ENCODE measurements at places on chromosomes 5 and 9.
A peak's percentile ranks its signal among the peaks of the same experiment; 100 is the strongest.

GRCh38 chr9:17486396-17486795 lies 92.5 kb upstream of the SH3GL2 start:
- no peak for DNase-seq

- DNase-seq, result no peak
These were observed 40.5 kb upstream of the SH3PXD2B start for GRCh38 chr5:172494630-172495505.

GRCh38 chr9:97602430-97602829 lies 30.7 kb downstream of the TSTD2 start:
- DNase-seq, result no peak

GRCh38 chr5:167993771-167994170 lies 297.7 kb upstream of the WWC1 start:
- no peak for DNase-seq

DNA sequence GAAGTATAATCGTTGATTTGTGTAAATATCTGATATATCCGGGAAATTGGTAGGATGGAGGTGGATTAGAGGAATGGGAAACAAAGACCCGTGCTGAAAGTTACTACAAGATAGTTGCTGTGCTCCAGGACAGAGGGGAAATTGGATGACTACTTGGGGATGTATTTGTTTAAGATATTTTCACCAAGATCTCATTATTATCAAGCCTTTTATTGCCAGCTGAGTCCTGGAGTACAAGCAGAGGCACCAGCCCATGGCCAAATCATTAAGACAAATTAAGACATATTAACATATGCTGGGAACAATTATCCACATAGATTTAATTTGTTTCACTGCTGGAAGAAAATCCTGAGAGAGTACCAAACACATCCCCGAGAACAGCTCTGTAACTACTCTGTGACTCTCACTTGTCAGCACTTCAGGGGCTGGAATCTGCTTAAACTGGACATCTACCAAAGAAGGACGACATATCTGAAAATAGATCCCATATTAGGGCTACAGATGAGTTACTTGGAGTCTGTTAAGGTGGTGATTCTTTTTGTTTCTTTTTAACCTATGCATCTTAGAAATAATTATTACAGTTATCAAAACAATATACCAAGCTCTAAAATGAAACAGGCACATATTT lies 68.2 kb downstream of the SLC1A1 start:
- no peak for DNase-seq

GRCh38 chr5:39941416-39941815 lies 516.6 kb upstream of the DAB2 start:
- DNase-seq, result no peak

GRCh38 chr5:109739741-109740728 lies 50.3 kb downstream of the MAN2A1 start:
- DNase-seq, result no peak

DNA sequence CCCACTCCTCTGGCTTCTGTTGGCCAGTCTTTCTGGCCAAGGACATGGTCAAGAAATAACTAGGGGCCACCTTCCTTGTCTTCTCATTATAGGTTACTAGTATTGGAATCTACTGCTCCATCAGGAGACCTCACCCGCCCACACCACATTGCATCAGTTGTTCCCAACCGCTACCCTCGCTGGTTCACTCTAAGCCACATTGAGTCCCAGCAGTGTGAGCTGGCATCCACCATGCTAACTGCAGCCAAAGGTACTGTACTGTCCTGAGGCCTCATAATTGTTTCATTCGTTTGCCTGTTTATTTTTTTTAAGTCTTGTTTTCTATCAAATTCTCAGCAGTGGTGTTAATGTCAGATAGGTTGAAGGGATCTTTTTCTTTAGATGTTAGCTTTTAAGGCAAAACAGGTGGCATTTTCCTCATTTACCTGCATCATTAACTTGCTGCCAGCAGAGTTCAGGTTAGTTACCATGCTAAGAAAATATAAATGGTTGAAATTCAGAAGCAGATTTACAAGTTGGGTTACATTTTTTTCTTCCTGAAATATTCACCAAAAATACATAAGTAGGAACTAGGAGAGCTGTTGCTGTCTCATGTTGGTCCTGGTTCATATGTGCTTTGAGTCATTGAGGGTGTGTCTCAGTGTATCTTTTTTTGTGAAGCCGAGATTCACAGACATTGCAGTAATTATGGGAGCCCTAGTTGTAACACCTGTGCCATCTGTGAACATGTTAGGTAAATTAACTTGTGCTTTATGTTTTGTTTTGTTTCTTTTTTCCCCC lies 206.9 kb downstream of the ZSWIM6 start:
- DNase-seq, result no peak

DNA sequence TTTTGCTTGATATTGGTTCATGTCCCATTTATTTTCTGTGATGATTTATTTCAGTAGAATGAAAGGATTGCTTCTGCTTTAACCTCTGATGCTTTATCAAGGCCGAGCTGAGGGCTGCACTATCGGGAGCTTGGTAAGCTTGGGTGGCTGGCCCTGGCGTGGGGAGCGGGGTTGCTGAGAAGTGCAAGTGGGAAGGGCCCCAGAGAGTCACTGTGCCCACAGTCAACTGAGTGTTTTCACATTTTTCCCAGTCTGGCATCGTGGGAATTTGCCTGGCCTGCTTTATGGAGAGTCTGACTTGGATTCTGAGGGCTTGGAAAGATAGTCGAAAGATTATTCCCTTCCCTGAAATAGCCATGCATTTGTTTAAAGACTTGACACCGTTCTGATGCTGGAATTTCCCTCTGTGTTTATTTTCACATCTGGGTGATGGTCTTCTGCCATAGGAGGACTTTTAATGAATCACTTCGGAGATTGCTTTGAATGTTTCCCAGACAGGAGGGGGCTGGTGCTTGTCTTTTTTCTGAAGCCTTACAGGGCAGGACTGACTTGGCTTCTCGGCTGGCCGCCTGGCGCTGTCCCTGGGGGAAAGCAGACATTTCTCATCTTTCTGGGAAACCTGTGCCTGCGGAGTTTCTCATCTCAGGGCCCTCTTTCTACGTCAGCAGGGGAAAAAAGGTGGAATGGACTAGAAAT lies 139.0 kb downstream of the BOD1 start:
- no peak for DNase-seq

DNA sequence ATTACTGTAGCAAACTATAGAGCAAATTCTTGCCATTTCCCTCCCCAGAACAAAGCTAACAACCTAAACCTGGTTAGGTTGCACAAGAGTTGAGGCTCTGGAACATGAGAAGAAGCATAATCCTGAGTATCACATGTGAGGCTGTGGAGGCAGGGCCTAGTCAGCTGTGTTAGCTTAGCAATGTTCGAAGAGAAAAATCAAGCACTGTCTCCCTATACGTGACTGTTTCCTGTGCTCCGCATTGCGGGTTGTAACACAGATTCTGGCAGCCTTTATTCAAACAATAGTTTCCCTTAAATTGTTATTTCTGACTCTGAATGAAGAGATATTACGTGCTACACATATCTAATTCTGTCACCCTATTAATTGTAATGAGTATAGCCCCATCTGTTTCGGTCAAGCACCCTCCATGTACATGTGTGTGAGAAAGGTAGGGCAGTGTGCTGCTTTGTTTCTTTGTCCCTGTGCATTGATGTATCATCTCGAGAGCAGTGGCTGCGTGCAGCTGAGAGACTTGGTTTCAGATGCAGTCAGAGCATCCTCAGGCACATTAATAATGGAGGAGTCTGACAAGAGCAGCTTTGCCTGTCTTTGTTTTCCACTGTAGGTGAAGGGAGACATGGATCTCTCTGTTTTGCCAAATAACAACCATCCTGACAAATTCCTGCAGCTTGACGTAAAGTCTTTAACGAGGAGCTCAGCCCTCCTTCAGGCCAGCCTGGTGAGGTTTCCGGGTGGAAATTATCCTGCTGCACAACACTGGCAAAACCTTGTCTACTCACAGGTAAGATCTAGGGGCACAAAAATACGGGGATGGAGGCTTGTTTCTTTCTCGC lies at the start of gene MINAR2:
Gene MINAR2, plus strand, starts transcription at position 523 of the 836 bp plus-strand sequence. Its CDS starts 97 bp downstream, at position 620.
- DNase-seq, result no peak

DNA sequence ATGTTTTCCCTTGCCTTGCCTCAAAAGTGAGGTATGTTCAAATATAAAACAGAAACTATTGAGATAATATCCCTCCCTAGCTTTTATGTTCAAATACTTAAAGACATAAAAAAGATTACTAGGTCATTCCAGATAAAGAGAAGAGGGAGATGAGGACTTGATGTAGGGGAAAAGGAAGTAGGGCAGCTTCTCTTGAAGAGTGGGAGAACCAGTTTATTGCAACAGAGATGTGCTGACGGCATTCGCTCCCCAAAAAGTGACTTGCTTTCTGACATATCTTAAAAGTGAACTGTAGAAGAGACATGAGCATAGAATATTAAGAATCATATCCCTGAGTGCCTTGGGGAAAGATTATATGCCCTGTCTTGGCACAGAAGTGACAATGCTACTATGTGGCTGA lies 330.2 kb upstream of the NREP start:
- no peak for DNase-seq

GRCh38 chr9:33414268-33414667 lies 11.9 kb upstream of the AQP7 start:
- DNase-seq, result peak; percentile 44

- no peak for DNase-seq
These were observed 885 bp upstream of the TMEM252 start for GRCh38 chr9:68541568-68541967.

GRCh38 chr9:136525841-136526499 lies 19.9 kb downstream of the NOTCH1 start:
- no peak for DNase-seq

DNA sequence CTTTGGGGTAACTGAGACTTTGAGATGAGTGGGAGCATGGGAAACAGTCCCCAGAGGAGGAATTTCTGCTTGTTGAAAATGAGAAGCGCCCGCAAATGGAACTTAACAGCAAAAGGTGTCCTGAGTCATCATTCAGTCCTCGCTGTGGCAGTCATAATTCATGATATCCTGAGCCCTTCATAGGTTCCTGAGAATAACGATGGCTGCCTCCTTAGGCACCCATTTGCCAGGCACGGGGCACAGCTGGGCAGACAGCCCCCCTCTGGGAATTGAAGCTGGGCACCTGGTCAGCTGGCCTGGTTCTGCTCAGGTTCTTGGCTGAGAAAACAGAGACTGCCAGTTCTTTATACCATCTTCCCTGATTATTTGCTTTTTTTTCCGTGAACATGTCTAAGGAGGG lies 69.8 kb upstream of the EGFLAM start:
- DNase-seq, result no peak

- peak; percentile 3 for DNase-seq
These were observed 1.4 kb upstream of the PPP2CA start for GRCh38 chr5:134227259-134227658.

- no peak for DNase-seq
These were observed 51.7 kb downstream of the ZNF474 start for GRCh38 chr5:122180863-122181548.

GRCh38 chr5:60776343-60776742 lies 67.7 kb downstream of the ELOVL7 start:
- DNase-seq, result no peak

DNA sequence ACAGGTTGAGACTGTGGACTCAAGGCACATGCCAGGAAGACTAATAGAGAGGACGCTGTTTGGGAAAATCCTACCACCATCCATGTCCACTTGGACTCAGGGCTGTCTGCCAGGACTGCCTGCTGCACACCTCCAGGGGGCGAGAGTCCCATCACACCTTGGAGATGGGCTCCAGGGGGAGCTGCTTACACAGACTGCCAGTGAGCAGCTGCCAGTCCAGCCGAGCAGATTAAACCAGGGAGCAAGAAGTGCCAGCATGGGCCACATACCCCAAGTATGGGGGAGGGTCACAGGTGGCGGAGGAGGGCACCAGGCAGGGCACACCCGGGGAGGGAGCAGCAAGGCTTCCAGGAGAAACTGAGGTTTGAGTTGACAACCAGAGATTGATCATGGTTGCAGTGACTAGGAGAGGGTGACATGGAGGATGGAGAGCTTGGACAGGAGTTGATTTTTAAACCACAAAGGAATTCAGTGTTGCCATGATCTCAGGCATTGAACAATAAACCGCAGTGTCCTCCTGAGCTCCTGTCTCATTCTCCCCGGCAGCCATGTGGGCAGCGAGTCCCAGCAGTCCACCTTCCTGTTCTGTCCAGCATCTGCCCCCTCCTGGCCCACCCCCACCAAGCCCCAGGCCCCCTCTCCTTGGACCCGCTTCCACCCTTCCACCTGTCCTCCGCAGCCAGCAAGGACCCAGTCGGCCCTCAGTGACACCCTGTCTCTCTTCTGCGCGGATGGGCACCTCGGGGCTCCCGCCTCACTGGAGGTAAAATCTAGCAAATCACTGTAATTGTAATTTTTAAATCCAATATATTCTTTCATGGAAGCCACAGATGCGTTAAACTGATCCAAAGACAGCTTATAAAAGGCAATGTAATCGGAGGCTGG lies 3.1 kb upstream of the VAV2 start:
- DNase-seq, result no peak

DNA sequence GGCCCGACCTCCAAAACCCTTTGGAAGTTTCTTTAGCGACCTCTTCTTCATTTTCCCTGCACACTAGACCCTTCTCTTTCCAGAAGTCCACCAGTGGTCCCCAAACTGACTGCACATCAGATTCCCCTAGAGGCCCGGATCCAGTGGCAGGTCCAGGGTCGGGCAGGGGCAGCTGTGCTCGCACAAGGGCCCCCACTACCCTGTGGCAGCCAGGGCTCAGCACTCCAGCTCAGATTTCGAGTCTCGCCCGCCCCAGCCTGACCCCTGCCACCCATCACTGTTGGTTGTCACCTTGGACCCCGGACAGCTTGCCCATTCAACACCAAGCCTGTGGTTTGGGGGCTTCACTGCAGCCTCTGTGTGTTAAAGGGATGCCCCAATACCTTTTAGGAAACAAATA lies 7.8 kb upstream of the ZDHHC12 start:
- DNase-seq, result no peak

DNA sequence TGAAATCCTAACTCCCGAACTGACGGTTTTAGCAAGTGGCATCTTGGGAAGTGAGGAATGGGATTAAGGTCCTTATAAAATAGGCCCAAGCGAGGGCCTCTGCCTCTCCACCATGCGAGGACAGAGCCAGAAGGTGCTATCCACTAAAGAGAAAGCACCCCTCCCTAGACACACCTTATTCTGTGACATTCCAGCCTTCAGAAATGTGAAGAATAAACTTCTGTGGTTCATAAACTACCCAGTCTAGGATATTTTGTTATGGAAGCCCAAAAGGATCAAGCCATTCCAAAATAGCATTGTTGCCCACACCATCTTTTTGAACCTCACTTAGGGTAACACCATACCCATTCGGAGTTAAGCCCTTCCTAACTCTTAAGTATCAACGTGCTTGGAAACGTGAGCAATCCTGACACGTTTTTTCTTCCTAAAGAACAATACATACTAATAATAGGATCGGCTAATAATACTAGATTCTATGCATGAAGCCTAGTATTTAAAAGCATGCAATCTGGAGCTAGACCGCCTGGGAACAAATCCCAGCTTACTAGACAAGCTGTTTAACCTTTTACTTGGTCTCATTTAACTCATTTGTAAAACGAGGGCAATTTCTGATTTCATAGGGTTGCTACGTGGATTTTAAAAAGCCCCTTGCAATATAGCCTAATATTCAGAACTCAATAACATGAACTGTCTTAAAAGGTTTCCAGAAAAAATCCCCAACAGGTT lies 1.1 kb upstream of the SMC2 start:
- DNase-seq, result no peak

DNA sequence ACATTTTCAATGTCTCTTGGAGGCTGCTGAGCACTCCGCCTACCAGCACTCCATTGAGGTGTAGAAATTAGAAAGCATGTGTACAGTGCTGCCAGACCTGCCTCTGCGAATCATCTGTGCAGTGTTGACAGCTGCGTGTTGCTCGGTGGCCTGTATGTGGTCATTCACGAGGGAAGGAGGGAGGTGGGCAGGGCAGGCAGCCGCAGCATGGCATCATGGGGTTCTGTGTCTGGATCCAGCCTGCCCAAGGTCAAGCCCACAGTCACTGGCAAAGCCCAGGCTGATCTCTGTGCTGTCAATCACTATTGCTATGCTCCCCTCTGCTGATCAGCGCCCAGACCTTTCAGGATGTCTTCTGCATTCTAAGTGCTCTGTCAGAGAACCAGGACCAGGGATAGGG lies 8.0 kb upstream of the PDZD2 start:
- no peak for DNase-seq
